CD8-positive, alpha-beta T cell (primary cell): ENCODE measurements at places on chromosomes 2 and 18.

DNA sequence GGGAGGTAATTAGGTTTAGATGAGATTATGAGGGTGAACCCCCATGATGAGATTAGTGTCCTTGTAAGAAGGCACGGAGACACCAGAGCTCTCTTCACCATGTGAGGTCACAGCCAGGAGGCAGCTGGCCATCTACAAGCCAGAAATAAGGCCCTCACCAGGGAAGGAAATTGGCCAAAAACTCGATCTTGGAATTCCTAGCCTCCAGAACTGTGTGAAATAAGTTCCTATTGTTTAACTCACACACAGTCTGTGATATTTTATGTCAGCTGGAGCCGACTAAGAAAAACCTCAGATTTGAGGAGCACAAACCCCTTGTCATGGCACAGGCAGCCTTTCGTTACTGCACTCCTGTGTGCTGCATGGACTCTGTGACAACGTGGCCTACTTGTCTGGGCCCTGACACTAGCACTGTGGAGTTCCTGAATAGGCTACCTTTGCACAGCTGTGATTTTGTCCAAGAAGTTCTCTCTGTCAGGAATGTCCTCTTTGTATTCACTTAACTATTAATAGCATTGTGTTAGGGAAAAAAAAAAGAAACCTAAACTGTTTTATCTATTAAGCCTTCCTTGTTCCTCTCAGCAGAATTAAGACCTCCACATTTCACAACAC is 319.8 kb downstream of the TDRD15 start:
- no peak for DNase-seq

DNA sequence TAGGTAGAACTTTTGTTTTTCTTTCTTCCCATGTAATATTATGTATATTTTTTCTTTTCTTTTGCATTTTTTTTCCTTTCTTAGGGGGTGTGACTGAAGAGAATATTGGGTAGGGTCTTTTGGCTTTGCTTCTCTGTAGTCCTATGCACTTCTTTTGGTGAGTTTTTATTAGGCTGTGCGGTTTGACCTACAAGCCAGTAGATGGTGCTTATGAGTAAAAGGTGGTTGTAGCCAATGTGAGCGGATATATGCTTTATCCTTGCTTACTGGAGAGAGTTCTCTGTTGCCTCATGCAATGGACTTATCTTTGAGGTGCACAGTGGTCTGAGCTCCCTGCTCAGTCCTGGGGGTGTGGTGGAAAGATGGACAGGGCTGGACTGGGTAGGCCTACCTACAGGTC is 52.7 kb downstream of the DSEL start:
- no peak for DNase-seq

GRCh38 chr2:20187331-20187730 is 37.6 kb downstream of the SDC1 start:
- DNase-seq = no peak

DNA sequence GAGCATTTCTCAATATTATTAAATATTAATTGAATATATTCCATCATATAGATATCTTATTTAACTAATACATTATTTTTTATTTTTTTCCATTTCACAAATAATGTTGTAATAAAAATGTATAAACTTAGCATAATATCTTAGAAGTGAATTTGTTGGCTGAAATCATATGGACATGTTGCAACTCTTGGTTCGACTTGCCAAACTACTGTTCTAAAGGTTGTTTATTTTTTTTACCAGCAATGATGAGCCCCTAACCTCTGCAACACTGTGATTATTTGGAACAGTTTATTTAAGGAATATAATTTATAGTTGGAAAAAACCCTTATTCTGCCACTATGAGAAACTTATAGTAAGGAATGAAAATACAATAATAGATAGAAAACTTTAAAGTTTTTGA is 8.8 kb upstream of the NAB1 start:
- DNase-seq = no peak

- no peak for DNase-seq
These were observed 220.3 kb downstream of the ATAD2B start for GRCh38 chr2:23706613-23707078.

DNA sequence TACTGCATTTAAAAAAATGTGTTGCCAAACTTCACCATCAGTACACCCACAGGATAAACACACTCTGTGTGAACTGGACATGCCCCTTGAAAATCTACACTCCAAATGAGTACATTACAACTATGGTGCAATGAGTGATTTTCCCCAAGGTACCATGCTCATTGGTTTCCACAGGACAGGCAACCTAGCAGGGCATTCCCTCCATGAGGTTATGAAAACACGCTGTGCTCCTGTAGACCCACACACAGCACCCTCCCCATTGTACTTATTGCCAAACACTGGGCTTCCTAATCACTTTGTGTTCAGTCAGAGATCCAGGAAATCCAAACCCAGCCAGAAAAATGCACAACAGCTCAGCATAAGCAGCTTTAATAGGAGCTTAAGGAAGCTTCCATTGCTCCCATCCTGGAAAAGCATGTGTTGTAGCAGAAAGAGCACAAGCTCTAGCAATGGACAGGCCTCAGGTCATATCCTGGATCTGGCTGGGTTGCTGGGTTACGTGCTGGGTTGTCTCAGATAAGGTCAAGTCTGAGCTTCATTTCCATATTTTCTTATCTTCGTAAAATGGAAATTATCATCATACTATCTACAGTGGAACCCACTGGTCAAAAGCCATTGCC is 20.8 kb upstream of the ATIC start:
- no peak for DNase-seq

GRCh38 chr2:237190966-237191713 is 105.5 kb downstream of the COPS8 start:
- no peak for DNase-seq

DNA sequence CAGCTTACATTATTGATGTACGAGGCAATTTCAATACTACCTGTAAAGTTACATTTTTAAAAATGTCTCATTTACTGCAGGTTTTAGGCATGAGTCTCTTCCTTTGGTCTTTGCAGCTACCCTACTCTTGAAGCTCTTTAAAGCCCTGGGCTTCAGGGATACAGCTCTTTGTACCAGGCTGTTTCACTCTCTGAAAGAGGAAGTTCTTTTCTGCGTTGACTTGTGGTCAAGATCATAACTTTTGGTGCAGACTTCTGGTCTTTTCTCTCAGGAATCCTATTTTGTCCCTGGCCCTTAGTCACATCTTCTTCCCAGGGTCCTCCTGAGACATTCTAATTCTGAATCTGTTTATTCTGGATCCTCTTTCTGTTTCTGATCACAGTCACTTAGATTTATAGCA is 16.6 kb upstream of the HRH4 start:
- DNase-seq = no peak

DNA sequence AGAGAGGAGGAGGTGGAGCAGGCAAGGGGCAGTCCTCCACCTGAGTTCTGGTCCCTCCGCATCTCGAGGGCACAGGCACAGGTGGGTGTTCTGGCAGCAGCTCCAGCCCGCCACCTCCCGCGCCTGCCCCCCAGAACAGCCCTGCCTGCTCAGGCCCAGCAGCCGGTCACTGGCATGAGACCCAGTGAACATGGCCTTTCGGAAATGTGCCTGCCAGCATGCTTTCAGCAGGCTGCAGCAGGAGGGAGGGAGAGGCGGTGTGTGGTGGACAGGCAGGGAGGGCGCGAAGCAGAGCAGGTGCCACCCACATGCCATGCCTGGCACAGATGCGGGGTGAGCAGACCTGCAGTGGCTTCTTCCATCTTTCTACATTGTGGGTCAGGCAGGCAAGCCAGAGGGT is 3.4 kb upstream of the OR6B3 start:
- DNase-seq = no peak

GRCh38 chr2:108423502-108424251 is 25.3 kb upstream of the GCC2 start:
- DNase-seq = no peak

DNA sequence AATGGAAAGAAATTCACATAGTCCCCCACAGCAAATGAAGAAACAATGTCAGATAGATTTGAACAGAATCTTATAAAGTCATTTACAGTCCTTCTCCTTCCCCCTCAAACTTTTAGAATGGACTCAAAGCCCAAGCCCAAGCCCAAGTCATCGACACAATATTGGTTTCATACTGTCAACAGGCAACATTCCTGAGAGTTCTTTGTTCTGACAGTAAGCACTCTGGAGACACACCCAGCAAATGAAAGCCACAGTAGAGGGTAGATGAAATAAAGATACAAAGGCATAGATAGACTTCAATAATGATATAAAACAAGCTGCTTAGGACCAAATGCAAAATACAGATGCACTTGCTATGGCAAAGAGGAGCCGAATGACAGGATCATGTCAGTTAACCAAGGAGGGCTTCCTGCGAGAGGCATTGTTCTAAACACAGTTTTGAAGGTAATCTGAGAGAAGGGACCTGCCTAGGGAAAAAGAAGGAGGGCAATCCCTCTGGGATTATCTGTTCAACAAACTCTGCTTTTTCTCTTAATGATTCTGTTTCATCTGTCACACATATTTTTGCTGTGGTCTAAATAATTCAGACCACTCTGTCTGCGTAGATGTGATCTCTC is 97.1 kb upstream of the MAP4K3 start:
- DNase-seq = no peak

DNA sequence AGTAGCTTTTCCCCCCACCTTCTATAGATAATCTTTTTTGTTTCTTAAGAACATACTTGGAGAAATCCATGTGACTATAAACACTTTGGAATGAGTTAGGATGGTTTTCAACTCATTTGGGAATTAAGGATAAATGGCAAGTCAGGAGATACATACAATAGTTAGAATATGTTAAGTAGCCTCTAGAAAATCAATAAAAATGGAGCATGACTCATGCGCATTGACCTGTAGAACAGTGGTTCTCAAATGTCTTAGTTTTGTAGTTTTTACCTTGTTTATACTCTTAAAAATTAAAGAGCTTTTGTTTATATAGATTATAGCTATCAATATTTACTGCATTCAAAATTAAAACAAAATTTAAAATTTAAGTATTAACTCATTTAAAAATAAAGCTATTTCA is 24.7 kb downstream of the NUP35 start:
- no peak for DNase-seq

DNA sequence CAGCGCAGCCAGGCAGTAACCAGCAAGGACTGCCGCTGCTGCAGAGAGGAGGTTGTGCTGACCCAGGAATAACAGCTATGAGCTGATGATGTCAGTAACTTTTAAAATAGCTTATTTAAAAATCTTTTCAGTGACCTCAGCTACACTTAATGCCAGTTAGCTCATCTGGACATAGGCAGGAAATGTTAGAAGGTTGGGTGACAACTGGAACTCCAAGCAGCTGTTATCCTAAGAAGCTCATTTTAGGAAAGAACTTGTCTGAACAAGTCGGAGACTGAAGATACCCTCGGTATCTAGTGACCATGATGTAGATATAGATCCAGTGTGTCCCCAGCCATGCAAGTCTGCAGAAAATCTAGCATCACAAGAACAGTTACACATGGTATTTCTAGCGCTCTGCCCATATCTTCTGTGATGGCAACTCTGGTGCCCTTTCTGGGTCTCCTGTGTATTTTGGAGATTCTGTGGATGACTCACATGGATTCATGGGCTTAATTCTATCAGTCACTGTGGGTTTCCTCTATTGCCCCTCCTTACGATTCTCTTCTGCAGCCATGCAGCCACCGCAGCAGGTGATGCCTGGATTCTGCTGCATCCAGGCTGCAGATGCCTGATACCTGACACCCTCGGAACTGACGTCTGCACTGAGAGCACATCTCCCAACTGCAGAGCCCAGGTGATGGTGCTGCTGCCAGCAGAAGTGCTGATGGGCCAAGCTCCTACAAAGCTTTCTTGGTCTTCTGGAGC is 19.8 kb upstream of the PLEK start:
- DNase-seq = no peak

- DNase-seq = no peak
These were observed 119.0 kb upstream of the FN1 start for GRCh38 chr2:215554689-215555498.

DNA sequence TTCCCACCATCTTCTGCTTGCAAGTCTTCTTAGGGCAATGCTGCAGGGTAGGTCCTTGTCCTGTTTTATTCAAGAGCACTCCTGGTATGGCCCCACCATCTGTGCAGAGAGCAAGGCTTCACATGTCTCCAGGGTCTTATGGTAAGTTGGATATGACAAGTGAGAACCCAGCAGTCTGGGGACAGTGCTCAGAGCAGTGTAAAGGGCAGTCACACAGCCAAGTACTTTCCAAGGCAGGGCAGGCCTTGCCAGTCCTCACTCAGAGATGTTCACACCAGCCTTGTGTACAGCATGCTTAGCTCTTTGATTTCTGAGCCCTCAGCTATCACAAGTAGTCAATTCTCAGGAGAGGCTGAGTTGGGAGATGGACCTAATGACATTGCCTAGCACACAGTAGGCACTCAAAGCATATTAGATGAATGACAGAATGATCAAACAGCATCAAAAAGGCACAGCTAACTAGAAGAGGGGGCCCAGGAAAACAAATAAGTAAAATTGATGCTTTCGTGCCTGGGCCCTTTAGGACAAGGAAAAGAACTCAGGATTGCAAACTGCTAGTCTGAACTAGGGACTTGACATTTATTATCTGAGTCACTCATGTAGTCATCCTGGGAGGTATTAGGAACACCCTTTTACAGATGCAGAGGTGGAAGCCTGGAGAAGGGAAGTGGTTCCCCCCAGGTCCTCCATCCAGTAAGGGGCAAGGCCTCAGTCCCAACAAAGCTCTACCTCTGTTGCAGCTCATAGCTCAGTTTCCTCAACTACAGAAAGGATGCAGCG is 86.7 kb upstream of the CTAGE1 start:
- no peak for DNase-seq

GRCh38 chr2:218063486-218063885 is 5.6 kb upstream of the RUFY4 start:
- peak; percentile 24 for DNase-seq

GRCh38 chr2:237649541-237650454 is 22.4 kb downstream of the LRRFIP1 start:
- DNase-seq = no peak

- DNase-seq = no peak
These were observed 435.1 kb upstream of the HS6ST1 start for GRCh38 chr2:128753800-128754199.

DNA sequence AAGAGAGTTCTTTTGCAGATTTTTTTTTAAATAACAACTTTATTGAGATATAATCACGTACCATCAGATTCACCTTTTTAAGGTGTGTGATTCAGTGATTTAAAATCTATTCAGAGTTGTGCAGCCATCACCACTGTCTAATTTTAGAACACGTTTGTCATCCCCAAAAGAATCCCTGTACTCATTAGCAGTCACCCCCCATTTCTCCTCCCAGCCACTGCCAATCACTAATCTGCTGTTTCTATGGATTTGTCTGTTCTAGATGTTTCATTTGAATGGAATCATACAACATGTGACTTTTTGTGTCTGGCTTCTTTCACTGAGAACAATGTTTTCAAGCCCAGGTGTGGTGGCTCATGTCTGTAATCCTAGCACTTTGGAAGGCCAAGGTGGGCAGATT is 55.4 kb upstream of the RAPH1 start:
- DNase-seq = no peak

DNA sequence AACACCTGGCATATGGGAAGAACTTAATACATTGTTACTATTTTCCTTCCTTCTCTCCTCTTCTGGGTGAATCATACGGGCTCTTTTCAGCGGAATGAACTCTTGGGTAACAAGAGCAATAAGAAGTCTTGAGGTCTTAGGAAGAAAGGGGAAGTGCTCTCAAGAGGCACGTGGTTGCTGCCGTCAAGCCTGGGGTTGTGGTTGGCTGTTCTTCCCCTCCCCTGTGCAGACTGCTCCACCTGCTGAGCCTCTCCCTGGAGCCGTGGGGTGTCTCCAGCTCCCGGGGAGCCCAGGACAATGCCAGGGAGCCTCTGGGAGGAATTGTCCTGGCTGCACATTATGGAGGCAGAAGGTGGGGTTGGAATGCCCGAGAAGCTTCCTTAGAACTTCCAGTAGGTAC is 19.4 kb downstream of the TOGARAM2 start:
- DNase-seq = peak; percentile 34
